ENCODE measurements at places on chromosomes 12 and 14.
A peak's percentile ranks its signal among the peaks of the same experiment; 100 is the strongest.

- no peak for DNase-seq
These were observed 4.9 kb downstream of the CACNA2D4 start for GRCh38 chr12:1913377-1914113.

GRCh38 chr14:77032844-77033621, 4.5 kb upstream of the IRF2BPL start:
- peak; percentile 97 for DNase-seq

- no peak for DNase-seq
These were observed 56.2 kb downstream of the SSPN start for GRCh38 chr12:26251600-26251999.

- peak; percentile 54 for DNase-seq
These were observed 127.3 kb upstream of the TMPO start for GRCh38 chr12:98388126-98388525.

GRCh38 chr14:100896369-100897060, 7.0 kb downstream of the RTL1 start:
- DNase-seq, result no peak

DNA sequence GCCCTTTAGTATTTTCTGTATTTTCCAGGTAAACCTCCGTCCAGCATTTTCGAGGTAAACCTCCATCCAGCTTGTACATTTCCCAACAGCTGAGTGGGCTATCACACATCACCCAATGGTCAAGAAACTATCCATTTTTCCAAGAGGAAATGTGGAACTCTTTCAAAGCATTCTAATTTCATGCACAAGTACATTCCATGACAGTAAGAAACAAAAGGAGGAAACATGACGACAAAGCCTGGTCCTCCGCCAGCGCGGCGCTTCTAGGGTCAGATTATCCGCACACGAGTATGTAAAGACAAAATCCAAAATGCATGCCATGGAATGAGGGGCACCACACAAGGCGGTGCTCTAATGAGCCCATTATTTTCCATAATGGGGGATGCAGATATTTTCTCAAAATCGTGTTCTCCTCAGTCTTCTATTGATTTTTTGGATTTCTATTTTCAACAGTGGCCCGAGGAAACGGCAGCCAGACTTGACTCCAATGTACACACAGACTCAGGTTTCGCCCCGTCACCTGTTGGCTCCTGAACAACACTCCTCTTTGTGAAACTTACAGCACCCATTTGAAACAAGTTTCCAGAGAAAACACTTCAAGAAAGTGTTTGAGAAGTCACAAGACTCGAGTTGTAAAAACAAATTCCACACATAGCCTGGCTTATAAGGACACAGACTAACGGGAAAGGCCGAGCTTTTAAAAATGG, 107.4 kb downstream of the PRICKLE1 start:
- no peak for DNase-seq

GRCh38 chr14:105282098-105282725, 18.6 kb downstream of the BRF1 start:
- DNase-seq, result no peak

- no peak for DNase-seq
These were observed 394.1 kb downstream of the BCAT1 start for GRCh38 chr12:24554612-24555295.

DNA sequence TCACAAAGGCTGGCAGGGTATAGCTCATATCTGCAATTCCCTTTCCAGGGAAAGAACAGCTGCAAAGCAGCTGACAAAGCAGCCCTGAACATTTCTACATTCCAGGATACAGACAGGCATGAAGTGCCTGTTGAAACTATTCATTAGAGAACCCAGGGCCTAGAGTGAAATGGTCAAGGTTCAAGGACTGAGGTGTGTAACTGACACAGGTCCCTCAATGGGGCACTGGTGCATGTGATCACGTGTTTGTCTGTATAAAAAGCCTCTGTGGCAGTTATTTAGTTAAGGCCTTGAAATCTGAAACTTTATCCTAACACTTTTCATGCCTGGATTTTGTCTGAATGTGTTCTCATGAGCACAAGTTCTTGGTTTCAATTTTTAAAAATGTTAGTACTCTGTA, 47.1 kb downstream of the GIT2 start:
- DNase-seq, result peak; percentile 36

DNA sequence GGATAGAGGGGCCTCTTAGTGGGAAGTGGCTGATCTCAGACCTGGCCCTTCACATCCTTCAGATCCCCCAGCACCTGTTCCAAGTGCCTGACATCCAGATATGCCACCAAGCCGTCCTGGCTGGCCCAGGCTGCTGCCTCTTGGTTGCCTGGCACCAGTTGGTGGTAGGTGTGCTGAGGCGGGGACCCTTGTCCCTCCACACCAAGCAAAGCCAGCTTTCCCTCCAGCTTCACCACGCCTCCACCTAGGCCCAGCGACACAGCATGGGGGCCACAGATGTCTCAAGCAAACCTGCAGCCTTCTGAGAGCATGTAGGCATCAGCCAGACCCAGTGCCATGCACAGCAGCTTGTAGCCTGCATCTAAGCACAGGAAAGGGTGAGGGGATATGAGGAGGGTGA, 3.5 kb upstream of the CD63 start:
- no peak for DNase-seq

- DNase-seq, result peak; percentile 48
These were observed 52.3 kb downstream of the IRAK3 start for GRCh38 chr12:66241061-66242043.

GRCh38 chr12:53208435-53208834, 1.4 kb upstream of the ITGB7 start:
- DNase-seq, result no peak

DNA sequence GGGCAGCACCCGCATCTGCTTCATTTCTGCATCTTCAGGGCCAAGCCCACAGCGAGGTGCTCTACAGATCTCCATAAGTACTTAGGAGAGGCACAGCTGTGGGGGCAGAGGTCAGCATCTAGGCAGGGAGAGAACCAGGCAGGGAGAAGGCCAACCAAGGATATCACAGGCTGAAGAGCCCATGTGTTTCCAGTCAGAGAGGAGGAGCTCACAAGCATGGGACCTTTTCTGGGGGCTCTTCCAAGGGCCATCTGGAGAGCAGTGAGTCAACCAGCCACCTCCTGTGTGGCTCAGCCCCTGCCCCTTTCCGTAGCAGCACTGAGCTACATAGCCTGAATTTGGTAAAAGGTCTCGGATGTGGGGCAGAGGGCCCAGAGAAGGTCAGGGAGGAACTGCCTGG, 78.5 kb downstream of the ARL6IP4 start:
- DNase-seq, result no peak

- DNase-seq, result peak; percentile 32
These were observed 405.0 kb downstream of the TRHDE start for GRCh38 chr12:72677139-72677538.

DNA sequence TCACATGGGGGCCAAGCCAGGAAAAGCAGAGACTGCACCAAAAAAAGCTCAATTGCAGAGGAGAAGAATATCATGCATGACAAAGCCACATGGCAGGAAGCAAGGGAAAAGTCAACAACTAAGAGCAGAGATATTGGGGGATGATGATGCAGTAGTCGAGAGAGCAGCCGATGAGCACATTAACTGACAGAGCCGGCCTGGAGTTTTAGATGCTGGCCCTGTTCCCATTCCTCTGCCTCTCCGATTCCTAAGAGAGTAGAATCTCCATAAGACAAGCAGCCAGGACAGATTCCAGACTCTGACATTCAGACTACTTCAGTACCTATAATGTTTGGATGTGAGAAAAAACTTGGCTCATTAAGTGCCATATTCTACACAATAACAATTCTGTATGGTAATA, 155.9 kb downstream of the KCNH5 start:
- DNase-seq, result no peak

DNA sequence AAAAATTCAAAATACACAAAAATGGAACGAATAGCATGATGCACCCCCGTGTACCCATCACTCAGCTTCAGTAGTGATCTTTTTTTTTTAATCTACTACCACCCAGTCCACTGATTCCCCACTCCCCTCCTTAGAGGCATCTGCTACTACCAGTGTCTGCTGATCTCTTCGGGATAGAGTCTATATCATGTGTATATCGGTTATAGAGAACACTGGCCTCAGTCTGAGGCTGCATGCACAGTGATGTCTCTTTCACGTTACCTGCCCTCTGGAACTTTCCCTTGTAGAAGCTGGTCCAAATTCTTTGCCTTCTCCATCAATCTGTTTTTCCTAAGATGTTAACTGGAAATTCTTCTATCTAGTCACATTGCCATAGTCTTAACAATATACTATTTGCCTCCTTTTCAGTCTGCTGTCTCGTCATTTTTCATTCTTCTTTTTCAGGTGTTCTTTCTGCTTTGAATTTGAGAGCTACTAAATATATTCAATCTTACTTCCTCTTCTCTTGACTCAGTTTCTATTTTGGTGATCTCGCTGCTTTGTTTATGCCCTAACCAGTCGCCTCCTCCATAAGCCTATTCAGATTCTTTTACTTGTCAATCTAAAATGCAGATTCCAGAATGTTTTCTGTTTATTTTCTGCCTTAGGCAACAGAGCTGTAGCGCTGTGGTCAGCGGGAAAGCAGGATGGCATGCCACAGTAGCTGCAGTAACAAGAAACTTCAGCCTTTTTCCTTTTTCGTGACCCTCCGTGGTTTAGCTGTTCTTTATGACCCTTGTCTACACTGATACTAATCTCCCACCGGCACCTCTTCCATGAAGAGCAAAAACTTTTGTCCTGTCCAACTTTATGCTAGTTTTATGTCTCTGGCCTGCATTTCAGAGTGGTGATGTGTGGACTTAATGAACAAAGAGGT, 67.0 kb downstream of the FBXW8 start:
- no peak for DNase-seq

- no peak for DNase-seq
These were observed 41.0 kb downstream of the HSD17B6 start for GRCh38 chr12:56804169-56804568.

- no peak for DNase-seq
These were observed 24.3 kb downstream of the CNOT2 start for GRCh38 chr12:70267550-70267949.

DNA sequence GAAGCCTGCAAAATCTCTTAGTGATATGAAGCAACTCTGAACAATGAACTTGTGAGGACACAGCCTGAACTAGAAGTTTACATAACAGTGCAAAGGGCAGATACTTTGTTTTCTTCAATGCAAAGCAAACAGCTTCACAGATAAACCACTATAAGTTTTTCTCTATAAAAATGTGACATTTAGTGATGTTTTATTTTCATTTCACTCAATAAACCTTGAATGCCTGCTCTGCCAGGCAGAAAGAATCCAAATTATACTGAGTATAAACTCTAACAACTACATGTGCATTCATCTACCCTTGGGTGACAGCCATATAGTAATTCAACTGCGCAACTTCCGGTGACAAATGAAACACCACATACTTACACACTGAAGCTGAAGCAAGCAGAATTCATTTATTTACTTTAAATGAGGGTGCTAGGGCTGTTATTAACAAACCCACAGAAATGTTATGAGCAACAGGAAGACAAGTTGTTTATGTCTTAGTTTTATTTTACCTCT, 10.3 kb downstream of the DCP1B start:
- DNase-seq, result no peak

DNA sequence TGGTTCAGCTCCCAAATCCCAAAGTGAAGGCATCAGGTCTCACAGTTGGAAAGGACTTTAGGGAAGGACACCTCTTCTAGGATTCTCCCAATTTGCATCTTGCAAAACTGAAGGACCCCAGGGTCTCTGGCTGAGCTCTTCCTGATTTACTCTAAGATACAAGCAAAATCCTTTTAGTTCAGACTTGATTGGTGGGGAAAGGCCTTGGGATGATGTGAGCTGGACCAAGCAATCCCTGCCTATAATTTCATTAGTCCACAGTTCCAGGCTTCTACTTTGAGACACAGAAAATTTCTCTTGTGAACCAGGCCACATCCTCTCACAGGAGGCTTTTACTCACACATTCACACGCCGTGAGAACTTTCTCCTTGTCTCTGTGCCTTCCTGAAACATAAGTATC, 23.6 kb upstream of the VWF start:
- DNase-seq, result no peak

- no peak for DNase-seq
These were observed 127.3 kb upstream of the SLC38A2 start for GRCh38 chr12:46499901-46500300.

- DNase-seq, result no peak
These were observed 6.2 kb downstream of the RPL36AL start for GRCh38 chr14:49614196-49614595.

DNA sequence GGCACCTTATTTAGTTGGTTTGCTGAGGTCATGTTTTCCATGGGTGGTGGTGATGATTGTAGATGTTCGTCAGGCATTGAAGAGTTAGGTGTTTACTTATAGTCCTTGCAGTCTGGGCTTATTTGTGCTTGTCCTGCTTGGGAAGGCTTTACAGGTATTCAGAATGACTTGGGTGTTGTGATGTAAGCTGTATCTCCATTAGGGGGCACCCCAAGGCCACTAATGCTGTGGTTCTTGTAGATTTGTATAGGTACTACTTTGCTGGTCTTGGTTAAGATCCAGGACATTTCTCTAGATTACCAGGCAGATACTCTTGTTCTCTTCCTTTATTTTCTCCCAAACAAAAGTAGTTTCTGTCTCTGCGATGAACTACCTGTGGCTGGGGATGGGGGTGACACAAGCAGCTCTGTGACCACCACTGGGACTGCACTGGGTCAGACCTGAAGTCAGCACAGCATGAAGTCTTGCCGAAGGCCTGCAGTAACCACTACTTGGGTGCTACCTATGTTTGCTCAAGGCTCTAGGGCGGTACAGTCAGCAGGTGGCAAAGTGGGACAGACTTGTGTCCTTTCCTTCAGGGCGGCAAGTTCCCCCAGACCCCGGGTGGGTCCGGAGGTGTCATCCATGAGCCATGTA, 35.8 kb upstream of the FBXO33 start:
- no peak for DNase-seq

GRCh38 chr14:82422230-82422629, 888.6 kb upstream of the SEL1L start:
- DNase-seq, result no peak
